ENCODE measurements at places on chromosomes 13 and 19.

DNA sequence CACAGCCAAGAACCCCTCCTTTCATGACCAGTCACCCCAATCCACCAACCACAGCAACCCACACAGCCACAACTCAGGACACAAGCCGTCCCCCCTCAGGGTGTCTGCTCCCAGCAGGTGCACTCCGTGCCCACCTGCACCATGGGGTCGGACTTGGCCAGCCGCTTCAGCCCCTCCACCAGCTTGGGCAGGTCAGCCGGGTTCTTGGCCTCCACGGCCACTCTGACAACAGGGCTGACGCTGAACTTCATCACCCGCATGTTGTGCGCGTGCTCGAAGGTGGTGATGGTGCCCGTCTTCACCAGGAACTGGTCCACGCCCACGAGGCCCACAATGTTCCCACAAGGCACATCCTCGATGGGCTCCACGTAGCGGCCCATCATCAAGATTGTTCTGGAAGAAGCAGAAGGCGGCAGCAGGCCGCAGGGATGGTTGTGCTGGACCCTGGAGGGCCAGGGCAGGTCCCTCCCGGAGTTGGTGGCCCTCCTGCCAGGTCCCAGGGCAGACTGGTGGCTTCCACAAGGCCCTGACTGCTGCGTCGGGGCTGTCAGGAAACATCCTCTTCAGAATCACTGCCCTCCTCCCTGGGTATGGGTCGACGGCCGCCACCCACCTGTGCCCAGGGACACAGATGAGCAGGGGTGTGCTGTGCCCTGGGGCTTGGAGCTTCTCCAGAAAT lies 5.5 kb downstream of the EEF2 start:
- DNase-seq, result no peak

GRCh38 chr19:15101479-15102082 lies 5.6 kb upstream of the SYDE1 start:
- peak; percentile 48 for DNase-seq

GRCh38 chr19:51572908-51573307 lies 1.8 kb downstream of the ZNF175 start:
- no peak for DNase-seq

DNA sequence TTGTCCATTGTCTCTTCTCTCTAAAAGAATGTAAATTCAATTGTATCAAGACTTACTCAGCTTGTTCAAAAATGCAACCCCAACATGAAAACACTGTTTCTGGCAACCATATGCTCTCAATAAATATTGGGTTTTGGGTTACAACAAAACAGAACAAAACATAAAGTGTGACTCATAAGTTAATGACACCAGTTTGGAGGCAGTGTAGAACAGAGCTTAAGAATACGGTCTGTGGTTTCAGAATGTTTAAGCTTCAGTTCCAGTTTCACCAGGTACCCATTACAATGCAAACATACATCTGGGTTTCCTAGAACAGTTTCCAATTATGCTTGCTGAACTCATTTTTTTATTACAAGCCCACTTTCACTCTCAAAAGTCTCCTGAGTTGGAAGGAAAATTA lies 285.8 kb upstream of the PCDH9 start:
- DNase-seq, result no peak

- DNase-seq, result no peak
Observed at GRCh38 chr13:98335721-98336120, 158.7 kb upstream of the RNF113B start.

Data from stimulated activated CD4-positive, alpha-beta T cell treated with anti-CD3 and anti-CD28 coated beads, TNF-alpha, amount 100 ng/mL, for 24 hours (primary cell).